Left ventricle myocardium superior (tissue), 1 donor: ENCODE measurements at places on chromosomes 7 and 10.

- no peak for DNase-seq
Observed at GRCh38 chr7:91240376-91240941, 23.8 kb upstream of the FZD1 start.

- no peak for DNase-seq
Observed at GRCh38 chr7:147400925-147401324, 1189.6 kb upstream of the C7orf33 start.

GRCh38 chr10:938941-939678, 7.6 kb upstream of the LARP4B start:
- DNase-seq: no peak

DNA sequence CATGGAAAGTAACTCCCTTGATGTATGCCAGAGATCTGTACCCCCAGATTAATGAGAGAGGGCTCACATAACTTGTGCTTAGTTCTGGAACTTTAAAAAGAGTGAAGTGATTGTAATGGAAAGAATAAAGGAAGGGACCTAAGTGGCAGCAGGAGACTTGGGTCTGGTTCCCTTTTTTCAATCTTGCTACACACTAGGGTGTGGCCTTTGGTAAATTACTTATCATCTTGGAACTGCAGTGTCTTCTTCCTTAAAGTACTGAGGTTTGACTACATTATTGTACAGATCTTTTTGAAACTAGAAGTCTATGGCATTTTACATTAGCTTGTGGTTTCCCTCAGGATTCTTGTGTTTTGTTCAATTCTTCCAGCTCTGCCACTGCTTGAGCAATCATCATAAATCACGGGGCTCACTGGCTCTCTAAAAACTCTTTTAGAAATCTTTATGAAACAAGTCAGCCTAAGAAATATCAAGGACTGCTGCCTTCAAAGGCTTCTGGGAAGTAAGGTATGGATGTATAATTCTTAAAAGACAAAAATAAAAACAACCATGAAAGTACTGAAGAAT, 22.5 kb upstream of the CHRM2 start:
- DNase-seq: no peak

DNA sequence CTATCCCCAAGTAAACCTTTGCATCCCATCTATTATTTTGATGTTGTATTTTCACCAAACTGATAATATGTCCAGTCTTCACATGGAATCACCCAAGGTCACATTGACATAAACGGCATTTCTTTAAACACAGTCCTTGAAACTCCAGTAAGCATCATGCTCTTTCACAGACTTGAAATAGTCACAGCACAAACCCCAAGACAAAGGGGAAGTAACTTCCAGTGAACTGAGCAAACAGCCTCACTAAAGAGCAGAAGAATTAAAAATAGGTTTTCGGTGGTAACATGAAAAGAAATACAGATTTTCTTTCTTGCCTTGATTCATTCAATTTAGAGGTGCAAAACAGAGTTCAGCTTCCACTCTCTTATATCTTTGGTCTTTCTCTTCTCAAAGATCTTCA, 253.7 kb downstream of the SFMBT2 start:
- DNase-seq: no peak

DNA sequence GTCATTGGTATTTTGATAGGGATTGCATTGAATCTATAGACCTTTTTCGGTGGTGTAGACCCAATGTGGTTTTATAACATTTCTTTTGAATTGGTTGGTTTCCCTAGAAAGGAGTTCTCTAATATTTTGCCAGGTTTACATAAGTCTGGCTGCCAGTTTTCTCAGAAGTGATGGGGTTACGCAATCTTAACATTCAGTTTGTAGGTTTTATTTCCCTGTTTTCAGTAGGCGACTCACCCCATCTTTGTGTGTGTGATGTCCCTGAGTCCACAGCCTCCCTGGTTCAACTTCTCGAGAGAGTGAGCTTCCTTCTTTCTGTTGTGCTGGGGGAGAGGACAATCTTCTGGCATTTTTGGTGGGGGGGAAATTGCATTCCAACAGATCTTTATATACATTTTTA, 9.6 kb upstream of the KIF5B start:
- DNase-seq: no peak

DNA sequence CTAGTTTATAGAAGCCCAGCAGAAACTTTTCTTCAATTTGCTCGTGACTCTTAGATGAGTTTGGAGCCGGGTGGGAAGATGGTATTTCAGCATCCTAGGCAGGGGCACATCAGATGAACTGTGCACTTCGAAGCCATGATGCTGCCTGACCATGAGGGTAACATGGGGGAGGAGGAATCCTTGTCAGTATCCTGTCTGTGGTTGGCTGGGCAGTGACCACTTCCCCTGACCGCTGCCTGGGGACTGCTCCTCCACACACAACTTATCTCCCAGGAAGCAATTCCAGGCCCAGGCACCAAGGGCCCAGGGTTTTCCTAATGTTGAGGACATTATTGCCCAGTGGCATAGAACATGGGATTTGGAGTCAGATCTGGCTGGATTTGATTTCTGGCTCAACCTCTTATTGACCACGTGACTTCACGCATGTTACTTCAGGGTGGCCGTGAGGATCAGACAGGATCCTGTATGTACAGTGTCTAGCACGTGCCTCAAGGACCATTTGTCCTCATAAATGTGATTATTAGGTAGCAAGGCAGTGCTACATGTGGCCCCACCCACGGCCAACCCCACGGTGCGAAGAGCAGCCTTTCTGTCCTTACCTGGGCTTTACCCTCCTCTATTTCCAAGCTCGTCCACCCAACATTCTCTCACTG, 65.2 kb downstream of the PTPRE start:
- DNase-seq: no peak
